AG04450 (cell line): ENCODE measurements at places on chromosomes 2 and 18.

DNA sequence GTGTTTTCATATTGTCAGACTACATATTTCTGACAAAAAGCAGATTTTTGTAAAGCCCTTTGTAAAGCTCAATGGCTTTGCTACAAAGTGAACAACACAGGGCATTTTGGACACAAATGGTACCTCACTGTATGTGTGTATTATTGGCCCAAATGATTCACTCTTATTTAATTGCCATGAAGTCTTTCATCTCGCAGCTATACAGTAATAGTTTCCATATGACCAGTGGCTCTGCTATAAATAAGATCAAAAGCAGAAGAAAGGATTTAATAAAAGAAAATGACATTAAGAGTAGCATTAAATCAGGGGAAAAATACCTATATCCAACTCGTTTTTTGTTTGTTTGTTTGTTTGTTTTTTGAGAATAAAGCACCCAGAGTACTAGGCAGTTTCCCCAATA, 284.0 kb upstream of the CCDC68 start:
- no peak for DNase-seq

- no peak for DNase-seq
Measured at GRCh38 chr2:86025229-86025820, 80.4 kb downstream of the POLR1A start.

- peak; percentile 44 for DNase-seq
Measured at GRCh38 chr2:196331143-196331542, 159.8 kb upstream of the STK17B start.

DNA sequence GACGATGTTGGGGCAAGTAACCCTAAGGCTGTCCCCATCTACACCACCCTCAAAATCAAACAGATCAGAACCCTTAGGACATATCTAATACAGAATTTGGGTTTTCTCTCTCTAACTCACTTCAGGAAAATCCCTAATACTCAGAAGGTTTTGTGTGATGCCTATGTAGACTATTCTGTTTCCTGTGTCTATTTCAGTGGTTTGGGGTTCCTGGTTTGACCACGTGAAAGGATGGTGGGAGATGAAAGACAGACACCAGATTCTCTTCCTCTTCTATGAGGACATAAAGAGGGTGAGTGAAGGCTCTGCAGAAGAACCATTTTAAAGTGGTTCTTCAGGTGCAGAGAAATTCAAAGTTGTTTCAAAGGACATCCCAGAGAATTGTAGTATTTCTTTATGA, 16.3 kb downstream of the SULT1C2 start:
- no peak for DNase-seq

- DNase-seq: peak; percentile 4
Measured at GRCh38 chr2:170715062-170715931, at the start of gene SP5. TSS of gene SP5 (plus strand) at chr2:170715337. CDS start at chr2:170715513, 176 bp downstream.

- DNase-seq: no peak
Measured at GRCh38 chr2:167294776-167295140, 406.5 kb downstream of the XIRP2 start.

DNA sequence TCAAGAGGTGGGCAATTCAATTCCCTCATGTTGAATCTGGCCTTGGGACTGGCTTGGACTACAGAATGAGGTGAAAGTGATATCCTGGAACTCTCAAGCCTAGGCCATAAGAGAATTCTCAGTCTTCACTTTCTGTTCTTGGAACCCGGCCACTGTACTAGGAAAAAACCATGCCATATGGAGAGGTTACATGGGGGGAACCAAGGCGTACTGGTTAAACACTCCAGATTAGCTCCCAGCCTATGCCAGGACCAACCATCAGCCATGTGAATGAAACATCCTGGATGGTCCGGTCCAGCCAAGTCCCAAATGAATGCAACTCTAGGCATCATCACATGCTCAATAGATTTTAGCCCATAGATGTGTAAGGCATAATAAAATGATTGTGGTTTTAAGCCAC, 56.4 kb downstream of the ZNF385B start:
- DNase-seq: no peak

- DNase-seq: no peak
Measured at GRCh38 chr2:2564300-2565078, 233.4 kb upstream of the MYT1L start.

DNA sequence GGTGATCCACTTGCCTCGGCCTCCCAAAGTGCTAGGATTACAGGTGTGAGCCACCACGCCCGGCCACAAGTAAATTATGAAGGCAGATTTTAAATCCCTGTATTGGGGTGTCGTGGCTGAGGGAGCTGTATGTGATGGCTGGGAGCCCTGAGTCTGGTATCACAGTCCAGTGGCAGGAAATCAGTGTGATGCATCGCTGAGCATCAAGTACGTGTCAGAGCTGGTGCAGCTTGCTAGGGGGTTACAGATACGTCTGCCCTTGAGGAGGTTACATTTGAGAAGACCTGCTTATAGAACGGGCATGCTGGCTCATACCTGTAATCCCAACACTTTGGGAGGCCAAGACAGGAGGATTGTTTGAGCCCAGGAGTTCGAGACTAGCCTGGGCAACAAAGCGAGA, 4.3 kb downstream of the ENOSF1 start:
- DNase-seq: no peak

DNA sequence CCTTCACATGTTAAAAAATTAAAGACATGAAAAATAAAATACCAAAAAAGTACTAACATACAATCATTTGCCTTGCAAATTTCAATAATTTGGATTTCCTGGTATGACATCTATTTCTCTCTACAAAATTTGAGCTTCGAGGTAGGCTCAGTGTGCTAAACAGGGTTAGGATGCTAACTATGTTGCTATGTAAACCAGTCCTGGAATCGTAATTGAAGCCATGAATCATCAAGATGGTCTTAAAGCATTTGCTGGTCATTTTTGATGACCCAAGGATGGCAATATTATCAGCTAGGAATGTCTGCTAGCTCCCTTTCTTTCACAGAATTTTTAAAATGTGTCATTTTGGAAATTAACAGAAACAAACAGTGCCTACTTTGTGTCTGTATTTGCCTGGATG, 107.9 kb upstream of the TTC39C start:
- no peak for DNase-seq

GRCh38 chr2:128410758-128411215, 92.1 kb upstream of the HS6ST1 start:
- no peak for DNase-seq

GRCh38 chr2:200239216-200239615, 67.3 kb upstream of the SPATS2L start:
- DNase-seq: no peak

DNA sequence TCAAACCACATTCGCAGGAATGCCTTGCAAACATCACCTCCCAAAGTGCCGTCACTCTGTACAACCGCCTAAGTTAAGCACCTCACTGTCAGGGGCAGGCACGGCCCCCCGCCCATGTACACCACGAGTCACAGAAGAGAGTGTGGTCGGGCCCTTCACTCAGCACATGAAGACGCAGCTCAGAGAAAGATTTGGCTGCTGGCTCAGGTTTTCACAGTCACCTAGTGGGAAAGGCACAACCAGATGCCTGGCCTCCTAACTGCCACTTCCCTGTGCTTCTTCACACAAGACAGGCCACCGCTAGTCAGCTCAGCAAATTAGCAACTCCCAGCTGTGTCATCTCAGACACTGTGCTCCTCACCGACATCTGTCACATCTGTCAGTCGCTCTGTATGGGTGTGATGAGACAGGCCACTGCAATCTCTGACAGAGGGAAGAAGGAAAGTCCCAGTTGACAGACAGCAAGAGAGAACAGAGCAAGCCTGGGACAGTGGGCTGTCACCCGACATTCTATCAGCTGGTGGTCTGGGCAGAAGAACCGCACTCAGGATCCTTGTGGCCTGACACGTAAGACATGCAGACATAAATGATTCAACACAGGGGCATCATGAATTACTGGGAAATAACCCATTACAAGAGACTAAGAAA, 60.8 kb downstream of the CRACDL start:
- no peak for DNase-seq

- no peak for DNase-seq
Measured at GRCh38 chr2:109162999-109163398, 34.0 kb downstream of the SH3RF3 start.

GRCh38 chr2:169711751-169712509, 17.7 kb downstream of the PHOSPHO2 start:
- no peak for DNase-seq

DNA sequence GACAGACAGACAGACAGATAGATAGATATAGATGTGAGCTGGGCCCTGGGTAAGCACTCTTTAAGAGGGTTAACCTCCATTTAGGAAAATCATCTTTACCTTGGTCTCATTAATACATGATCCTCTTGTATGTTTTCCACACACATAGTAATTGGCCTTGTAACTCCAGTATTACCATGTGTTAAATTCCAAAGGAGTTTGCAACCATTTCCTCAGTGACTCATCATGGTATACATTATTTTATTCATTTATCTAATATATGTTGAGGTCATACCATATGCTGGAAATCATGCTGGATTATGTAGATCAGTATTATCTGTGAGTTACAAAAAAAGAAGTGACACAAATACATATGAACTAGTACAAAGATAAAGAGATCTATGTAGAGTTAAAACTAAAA, 504.3 kb downstream of the DCC start:
- no peak for DNase-seq

GRCh38 chr2:15738225-15738546, 146.5 kb downstream of the DDX1 start:
- no peak for DNase-seq

GRCh38 chr18:32867936-32868335, 95.1 kb upstream of the KLHL14 start:
- DNase-seq: no peak

DNA sequence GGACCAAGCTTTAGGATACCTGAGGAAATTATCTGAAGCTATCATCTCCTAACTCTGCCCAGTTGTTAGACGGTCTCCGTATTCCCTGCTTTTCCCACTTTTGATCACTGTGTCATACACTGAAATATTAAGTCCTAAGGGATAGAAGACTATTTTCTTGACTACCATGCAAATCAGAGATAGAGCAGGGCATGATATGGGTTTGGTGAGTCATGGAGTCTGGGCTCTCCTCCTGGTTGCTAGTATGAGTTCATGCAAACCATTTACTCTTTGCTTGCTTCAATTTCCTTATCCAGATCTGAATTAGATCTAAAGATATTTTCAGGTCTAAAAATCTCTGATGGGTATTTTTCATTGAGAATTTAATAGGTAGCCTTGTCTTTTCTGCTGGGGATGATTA, 55.0 kb downstream of the EHBP1 start:
- DNase-seq: no peak

DNA sequence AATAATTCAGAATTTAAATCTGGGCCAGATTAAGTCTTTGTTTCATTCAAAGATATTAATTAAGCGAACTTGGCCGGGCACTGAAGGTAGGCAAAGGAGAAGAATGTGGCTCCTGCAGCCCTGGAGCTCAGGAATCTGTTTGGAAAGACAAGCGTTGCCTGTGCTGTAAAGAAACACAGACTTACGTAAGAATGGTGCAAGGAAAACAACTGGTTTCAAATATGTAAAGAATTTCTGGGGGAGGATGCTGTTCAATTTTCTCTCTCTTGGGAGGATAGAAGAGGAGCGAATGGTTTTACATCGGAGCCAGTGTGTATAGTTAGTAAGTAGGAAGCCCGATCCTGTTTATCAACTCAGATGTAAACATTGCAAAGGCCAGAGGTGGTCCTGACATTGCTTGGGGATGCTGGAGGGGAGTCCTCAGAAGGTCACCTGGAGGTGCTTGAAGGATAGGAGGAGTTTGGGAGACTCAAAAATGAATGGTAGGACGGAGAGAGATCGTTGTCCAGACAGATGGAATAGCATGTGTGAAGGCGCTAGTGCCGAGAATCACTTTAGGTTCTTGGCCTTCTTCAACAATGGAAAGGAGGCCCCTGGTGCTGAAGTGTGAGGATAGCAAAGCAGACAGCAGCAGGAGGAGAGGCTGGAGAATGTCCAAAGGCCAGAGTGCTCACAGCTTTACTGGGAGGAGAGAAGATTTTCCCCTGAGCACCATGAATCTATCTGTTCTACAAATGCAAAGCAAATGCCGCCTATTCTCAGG, 456.1 kb downstream of the LPIN1 start:
- peak; percentile 16 for DNase-seq

- DNase-seq: no peak
Measured at GRCh38 chr2:196284866-196285557, 113.6 kb upstream of the STK17B start.

DNA sequence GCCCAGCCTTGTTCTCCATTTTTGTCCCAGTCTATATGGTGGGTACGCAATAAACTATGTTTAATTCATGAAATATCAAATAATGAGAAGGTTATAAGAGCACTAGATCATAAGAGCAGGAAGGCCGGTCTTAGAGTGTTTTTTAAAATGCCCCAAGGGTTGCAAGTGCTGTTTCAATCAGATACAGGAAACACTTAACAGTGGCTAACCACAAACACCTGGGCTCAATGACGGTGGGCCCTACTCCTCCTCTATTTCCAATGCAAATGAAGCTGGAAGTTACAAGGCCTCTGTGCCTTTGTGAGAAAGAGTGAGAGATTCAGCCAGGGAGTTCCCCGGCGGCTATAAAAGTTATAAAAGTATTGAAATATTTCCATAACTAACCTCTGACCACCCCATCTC, 18.9 kb upstream of the WDR33 start:
- no peak for DNase-seq

DNA sequence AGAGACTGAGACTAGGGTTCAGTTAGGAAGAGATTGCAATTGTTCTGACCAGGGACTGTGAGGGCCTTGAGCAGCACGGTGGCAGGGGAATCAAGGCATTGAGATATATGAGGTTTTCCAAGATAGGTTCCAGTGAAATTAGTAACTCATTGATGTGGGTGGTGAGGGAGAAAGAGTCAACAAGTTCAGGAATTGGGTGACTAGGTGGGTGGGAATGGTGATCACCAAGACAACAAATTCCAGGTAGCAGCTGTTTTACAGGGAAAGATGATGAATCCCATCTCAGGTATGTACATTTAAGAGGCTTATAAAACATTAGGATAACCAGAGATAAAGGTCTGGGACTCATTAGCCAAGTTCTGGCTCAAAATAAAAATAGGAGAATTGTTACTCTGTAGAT, 251.5 kb upstream of the MGAT5 start:
- no peak for DNase-seq

DNA sequence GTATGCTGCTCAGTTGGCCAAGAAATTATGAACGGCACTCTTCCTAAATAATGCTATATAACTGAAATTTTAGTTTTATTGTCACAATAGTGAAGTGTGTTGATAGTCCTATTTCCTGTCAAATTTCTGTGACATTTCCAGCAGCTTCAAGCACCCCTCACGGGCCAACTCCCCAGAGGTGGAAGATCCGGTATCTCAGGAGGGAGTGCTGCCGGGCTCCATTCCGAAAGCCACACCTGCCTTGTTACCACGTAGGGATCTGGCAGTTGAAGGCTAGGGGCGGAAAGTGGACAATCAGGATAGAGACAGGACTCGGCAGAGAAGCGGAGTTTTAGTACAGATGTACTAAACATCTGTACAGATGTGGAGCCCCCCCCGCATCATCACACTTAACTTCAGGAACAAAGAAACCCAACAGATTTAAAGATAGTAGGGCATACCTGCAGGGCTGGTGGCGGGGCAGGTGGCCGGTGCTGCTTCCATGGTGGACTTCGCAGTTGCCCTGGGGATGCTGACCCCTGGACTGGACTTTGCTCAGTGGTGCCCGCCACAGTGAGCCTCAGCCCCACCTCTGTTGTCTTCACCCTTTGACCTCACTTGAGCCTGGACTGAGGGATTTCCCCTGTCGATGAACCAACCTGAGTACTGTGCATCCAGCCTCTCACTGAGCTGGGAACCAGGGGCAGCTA, 22.3 kb downstream of the ASAP2 start:
- DNase-seq: no peak

- DNase-seq: no peak
Measured at GRCh38 chr2:56334622-56335021, 150.8 kb downstream of the CCDC85A start.
